ENCODE measurements at places on chromosomes 5 and 9. TPM values are rescaled to one million over a fixed set of nuclear protein-coding genes. Genes with fewer than 3 reads are reported as not detected.

- DNase-seq: no peak
- no peak overlapping the region for H3K27ac ChIP-seq
- no peaks in the 10 kb centered on the region for H3K4me1 ChIP-seq
- H3K4me3 ChIP-seq: no peak overlapping the region
- H3K36me3 ChIP-seq: no peaks in the 10 kb centered on the region
Observed at GRCh38 chr9:78967596-78968217, 604.1 kb upstream of the TLE4 start.

RALGPS1 gene
- total RNA-seq: 5.8 TPM

GRCh38 chr5:28822071-28822470 is 1783.7 kb upstream of the CDH9 start:
- H3K4me3 ChIP-seq: no peak overlapping the region
- no peaks in the 10 kb centered on the region for H3K36me3 ChIP-seq
- H3K27me3 ChIP-seq: no peaks in the 10 kb centered on the region
- H3K27ac ChIP-seq: no peak overlapping the region
- no peaks in the 10 kb centered on the region for H3K4me1 ChIP-seq

SAXO1 gene
- total RNA-seq: not detected

PRXL2C gene
- total RNA-seq: 16.1 TPM

- H3K4me1 ChIP-seq: no peaks in the 10 kb centered on the region
- no peaks in the 10 kb centered on the region for H3K36me3 ChIP-seq
- H3K27ac ChIP-seq: no peak overlapping the region
- no peak overlapping the region for H3K4me3 ChIP-seq
- no peaks in the 10 kb centered on the region for H3K27me3 ChIP-seq
Observed at GRCh38 chr9:1939926-1940368, 75.2 kb upstream of the SMARCA2 start.

RABEPK gene
- total RNA-seq: 25.6 TPM

DNA sequence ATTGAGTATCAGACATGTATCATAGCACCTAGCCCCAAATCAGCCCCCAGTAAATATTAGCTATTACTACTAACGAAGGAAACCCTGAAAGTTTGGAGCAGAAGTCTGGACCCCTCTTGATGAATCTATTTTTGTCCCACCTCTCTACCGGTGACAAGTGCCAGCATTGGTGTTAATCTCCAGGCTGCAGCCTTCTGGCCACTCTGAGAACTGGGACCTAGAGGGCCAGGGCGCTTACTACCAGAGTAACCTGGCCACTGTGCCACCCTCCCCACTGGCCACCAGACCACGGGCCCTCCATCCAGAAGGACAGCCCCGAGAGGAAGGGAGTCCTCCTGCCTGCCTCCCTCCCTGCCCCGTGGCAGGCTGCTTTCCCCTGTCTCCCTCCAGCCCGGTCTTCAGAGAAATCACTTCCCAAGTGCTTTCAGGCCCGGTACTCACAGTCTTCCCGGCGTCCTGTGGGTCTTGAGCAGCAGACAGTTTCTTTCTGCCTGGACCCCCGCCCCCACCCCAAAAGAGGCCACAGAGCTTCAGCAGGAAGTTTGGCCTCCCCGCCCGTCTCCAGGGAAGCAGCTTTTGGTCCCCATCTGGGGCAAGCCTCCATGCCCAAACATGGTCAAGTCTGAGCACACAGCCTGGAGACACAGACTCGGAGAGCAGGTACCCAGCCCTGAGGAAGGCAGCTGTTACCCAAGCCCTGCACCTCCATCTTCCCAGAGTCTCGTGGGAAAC is at the start of gene KCNMB1:
KCNMB1 (minus strand) TSS at position 550 of the 732 bp plus-strand sequence. CDS start 3,920 bp downstream, outside the sequence.
- peak within 1 kb of the TSS; percentile 64 for H3K4me3 ChIP-seq
- peak within 1 kb of the TSS; percentile 88 for H3K27ac ChIP-seq
- no peaks in the 10 kb centered on the region for H3K27me3 ChIP-seq

GRCh38 chr5:91318724-91319123 is 64.4 kb downstream of the ARRDC3 start:
- H3K4me1 ChIP-seq: peaks cover 6% of the 10 kb centered on the region
- no peak overlapping the region for H3K27ac ChIP-seq
- no peak overlapping the region for H3K4me3 ChIP-seq
- H3K27me3 ChIP-seq: no peaks in the 10 kb centered on the region
- DNase-seq: no peak

TIMD4 gene
- total RNA-seq: not detected

GRCh38 chr5:169029661-169030274 is 271.2 kb downstream of the SLIT3 start:
- H3K36me3 ChIP-seq: no peaks in the 10 kb centered on the region
- peak overlapping the region; percentile 77 for H3K27ac ChIP-seq
- DNase-seq: no peak
- H3K4me3 ChIP-seq: no peak overlapping the region

GRCh38 chr9:8604201-8604600 is 804.6 kb upstream of the DMAC1 start:
- no peaks in the 10 kb centered on the region for H3K36me3 ChIP-seq
- H3K4me1 ChIP-seq: no peaks in the 10 kb centered on the region
- DNase-seq: no peak
- no peaks in the 10 kb centered on the region for H3K27me3 ChIP-seq

BTNL3 gene
- total RNA-seq: not detected

DNA sequence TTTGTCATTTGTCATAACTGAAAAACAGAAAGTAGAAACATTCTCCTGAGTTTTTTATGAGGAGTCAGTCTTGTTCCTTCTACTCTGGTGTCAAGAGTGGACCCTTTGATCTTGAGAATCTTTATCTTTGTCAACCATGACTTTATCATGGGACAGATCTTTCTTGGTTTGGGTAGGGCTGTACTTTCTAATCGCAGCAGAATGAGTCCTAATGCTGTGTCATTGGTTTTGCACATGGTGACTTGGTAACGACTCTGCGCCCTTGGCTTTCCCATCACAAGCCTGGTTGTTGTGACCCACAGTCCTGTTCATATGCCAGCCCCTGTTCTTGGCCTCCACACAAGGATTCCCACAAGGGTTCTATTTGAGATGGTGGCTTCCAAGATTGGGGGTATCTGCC is 45.6 kb downstream of the AOPEP start:
- H3K36me3 ChIP-seq: no peaks in the 10 kb centered on the region
- H3K27ac ChIP-seq: no peak overlapping the region
- no peaks in the 10 kb centered on the region for H3K27me3 ChIP-seq
- no peak for DNase-seq

- no peaks in the 10 kb centered on the region for H3K4me1 ChIP-seq
- no peak overlapping the region for H3K27ac ChIP-seq
- no peak overlapping the region for H3K4me3 ChIP-seq
- no peaks in the 10 kb centered on the region for H3K27me3 ChIP-seq
Observed at GRCh38 chr5:96453394-96453793, 20.3 kb upstream of the PCSK1 start.

SLC4A9 gene
- not detected for total RNA-seq

All from breast epithelium (tissue), 4 donors.